ENCODE measurements at places on chromosomes 7 and 10.

DNA sequence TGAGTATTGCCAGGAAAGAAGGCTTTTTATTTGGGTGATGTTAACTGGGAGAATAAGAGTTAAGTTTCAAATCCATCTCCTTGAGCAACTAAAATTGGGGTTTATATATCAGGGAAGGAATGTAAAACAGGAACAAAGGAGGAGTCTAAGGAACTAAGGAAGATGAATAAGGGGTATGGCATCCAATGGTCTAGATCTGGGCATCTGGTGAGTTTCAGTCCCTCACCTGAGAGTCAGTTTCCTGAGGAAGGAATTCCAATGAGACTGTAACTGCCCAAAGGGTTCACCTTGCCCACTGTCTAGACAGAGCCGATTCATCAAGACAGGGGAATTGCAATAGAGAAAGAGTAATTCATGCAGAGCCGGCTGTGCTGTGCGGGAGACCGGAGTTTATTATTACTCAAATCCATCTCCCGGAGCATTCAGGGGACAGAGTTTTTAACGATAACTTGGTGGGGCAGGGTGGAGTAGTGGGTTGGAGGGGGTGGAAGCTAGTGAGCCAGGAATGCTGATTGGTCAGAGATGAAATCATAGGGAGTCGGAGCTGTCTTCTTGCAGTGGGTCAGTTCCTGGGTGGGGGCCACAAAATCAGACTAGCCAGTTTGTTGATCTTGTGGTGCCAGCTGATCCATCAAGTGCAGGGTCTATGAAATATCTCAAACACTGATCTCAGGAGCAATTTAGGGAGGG is 188.3 kb upstream of the STK17A start:
- DNase-seq: no peak

- no peak for DNase-seq
Observed at GRCh38 chr7:15607529-15608210, 45.9 kb upstream of the AGMO start.

GRCh38 chr7:80284855-80285254 is 150.2 kb downstream of the GNAI1 start:
- no peak for DNase-seq

DNA sequence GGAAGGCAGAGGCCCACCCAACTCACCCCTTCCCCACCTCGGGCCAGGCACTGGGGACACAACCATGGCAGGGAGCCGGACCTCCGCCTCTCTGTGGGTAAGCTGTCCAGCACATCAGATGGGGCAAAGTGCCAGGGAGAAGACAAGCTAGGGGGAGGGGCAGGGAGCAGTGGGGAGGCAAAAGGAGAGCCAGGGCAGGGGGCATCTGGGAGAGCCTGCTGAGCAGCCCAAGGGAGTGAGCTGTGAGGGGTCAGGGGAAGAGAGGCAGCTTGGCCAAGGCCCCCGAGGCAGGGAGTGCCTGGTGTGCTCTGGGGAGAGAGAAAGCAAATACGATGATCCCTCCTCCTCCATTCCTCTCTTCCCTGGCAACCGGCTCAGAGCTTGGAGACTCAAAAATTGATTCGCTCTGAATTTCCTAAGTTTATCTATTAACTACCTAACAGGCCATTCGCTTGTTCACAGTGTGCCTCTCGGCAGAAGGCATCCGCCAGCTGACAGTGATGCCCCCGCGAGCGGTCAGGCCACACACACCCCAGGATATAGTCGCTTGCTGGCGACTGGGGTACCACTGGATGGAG is 4.5 kb downstream of the CAMK2B start:
- DNase-seq: no peak

DNA sequence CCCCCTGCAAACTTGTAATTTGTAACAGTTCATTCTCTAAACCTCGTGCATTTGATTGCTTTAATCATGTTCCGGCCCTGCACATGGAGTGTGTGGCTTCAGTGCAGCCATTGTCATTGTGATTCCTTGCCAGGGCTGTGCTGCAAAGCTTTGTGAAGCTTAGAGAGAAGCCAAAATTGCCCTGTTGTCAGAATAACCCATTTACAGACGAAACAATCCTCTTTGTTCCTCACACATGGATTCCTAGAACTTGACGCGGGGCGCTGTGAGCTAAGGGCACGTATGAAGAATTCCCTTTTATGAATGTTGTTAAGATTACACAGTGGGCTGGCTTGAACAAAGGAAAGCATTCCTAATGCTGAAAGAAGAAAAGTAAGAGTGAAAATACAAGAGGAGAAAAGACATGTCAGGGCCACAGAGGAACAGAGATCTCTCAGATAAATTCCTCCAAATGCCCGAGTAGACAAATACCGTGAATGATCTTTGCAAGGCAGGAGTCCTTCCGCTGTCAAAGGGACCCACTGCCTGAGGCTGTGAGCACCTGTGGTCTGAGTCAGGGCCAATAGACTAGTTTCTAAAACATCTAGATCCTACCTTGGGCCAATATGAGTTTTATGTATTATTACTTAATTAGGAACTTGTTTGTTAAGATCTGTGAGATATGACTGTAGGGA is 205.4 kb upstream of the C7orf33 start:
- no peak for DNase-seq
